ENCODE measurements at places on chromosomes 16 and 17. TPM values are rescaled to one million over a fixed set of nuclear protein-coding genes. Genes with fewer than 3 reads are reported as not detected.

KRT27 gene
- not detected for total RNA-seq

BCO1 gene
- total RNA-seq = not detected

SLC35G3 gene
- not detected for total RNA-seq

HLF gene
- 0.27 TPM for total RNA-seq

CA4 gene
- not detected for total RNA-seq

DYNLRB2 gene
- not detected for total RNA-seq

DNA sequence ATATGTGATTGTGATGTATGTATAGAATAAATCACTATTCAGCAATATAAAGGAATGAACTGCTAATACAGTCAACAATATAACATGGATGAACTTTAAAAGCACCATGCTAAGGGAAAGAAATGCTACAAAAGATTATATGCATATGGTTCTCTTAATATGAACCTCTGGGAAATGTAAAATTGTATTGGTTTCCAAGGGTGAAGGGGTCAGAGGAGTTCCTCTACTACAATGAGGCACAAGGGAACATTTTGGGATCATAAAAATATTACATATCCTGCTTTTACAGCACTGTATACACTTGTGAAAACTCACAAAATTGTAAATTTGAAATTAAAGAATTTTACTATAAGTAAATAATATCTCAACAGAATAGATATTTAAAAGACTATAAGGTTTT, 111.4 kb downstream of the CA10 start:
- no peak for DNase-seq

DNA sequence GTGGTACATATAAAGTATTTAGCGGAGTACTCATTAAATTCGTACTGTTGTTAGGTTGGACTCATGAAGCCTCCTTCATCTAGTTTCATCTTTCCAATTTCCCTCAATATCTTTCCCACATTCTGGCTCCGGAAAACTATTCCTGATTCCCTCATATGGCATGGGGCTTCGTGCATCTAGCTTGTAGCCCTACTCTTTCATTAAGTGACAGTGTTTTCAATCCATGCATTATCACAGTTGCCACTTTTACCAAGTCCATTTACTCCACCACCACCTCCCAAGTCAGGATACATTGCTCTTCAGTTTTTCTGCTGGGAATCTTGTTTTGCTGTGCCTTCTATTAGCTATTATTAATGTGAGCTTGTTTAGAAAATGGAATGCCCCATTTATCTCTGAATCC, 1032.1 kb upstream of the RBFOX1 start:
- DNase-seq = no peak

- peak; percentile 51 for DNase-seq
These were observed 53.7 kb downstream of the RPH3AL start for GRCh38 chr17:298791-299450.

DNA sequence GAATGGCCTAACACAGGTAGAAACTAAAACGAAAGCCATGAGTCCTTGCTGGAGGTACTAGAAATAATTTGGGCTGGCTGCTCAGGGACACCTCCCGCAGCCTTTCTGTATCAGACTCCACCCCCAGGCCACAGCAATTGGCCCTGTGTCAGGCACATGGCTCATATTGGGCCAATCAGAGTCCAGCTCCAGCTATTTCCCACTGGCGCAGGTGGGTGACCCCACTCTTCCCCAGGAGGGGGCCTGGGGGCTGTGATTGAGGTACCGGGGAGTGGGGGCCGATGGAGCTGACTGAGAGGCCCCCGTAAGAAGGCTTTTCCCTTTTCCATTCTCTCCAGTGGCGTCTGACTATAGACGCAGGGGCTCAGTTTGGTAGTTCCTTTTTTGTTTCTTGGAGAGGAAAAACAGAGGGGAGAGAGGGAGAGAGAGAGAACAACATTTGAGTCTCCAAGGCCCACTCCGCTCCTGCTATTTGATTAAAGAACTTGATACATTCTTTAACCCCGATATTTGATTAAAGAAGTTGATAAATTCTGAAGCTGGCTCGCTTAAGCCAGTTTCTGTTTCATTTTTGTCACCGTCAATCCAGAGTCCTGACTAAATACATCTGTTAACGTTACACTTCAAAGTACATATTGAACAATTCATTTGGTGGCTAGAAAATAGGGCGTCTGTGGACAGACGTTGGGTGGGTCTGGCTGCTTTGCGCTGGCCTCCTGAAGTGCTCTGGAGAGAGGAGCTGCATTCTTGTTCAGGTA, 26.3 kb downstream of the FOXL1 start:
- DNase-seq = no peak

DNA sequence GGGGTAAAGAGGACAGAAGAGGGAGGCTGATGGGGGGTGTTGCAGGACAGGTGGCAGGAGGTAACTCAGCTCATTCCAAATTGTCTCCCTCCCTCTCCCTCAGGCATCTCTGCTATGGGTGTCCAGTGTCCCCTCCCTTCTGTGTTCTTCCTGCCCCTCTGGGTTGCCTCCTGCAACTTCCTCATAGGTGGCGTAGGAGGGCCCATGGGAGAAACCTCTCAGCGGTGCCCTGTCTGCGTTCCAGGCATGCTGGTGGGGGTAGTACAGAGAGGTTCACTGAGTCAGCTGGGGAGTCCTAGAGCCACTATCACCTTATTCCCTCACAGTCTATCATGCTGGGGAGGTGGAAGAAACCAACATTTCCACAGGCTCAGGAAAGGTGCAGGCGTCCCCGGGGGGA, 14.7 kb upstream of the ODF4 start:
- no peak for DNase-seq

GRCh38 chr17:9811537-9811936, 10.3 kb downstream of the GSG1L2 start:
- DNase-seq = no peak

GRCh38 chr16:28904363-28904762, 20.7 kb downstream of the RABEP2 start:
- no peak for DNase-seq

DNA sequence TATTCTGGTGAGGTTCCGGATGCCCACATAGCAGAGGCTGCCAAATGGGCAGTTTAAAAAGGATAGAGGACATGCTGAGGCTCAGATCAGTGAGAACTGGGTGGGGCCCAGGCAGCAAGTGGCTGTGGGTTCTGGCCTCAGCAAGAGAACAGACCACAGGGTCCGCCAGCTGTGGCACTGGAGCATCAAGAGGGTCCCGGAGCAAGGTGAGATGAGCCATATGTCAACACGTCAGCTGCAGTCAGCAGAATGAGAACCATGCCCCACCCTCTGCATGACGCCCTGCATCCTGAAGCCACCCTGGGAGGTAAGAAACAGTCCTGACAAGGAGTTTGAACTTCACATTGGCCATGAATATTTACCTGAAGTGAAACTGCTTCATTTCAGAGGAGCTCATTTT, 20.1 kb upstream of the CCL5 start:
- no peak for DNase-seq

DNA sequence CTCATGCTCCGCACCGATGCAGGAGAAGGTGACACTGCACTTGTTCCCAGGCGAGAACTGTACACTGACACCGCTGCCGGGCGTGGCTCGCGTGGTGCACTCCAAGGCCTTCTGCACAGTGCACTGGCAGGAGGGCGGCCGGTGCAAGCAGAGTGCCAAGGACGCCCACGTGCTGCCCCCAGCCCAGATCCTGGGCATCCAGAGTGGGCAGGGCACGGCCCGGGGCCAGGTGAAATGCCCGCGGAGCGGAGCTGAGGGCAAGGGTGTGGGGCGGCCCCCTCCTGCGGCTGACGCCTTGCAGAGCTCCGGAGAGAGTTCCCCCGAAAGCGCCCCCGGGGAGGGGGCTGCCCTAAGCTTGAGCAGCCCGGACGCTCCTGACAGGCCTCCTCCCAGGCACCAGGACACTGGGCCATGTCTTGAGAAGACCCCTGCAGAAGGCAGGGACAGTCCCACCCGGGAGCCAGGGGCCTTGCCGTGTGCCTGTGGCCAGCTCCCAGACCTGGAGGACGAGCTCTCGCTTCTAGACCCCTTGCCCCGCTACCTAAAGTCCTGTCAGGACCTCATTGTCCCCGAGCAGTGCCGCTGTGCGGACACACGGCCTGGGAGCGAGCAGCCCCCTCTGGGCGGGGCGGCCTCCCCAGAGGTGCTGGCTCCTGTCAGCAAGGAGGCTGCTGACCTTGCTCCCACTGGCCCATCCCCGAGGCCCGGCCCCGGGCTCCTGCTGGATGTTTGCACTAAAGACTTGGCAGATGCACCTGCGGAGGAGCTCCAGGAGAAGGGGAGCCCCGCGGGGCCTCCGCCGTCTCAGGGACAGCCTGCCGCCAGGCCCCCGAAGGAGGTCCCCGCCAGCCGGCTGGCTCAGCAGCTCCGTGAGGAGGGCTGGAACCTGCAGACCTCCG, 21.9 kb upstream of the JPT2 start:
- no peak for DNase-seq

DNA sequence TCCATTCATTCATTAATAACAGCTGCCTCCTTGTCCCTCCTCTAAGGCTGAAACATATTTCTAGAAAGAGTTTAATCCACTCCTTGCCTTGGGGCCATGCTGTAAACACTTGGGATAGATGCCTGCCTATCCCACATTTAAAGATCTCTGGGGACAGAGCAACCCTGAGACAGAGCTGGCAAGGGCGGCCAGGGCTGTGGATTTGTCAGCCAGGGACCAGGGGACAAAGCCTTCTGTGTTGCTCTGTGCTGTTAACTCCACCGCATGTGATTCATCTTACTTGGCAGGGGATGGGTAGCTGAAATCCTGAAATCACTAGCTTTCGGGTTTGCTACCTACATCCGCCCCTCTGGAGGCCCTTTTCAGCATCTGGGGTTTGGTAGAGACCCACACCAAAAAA, 392.9 kb downstream of the SLC39A11 start:
- DNase-seq = no peak

DNA sequence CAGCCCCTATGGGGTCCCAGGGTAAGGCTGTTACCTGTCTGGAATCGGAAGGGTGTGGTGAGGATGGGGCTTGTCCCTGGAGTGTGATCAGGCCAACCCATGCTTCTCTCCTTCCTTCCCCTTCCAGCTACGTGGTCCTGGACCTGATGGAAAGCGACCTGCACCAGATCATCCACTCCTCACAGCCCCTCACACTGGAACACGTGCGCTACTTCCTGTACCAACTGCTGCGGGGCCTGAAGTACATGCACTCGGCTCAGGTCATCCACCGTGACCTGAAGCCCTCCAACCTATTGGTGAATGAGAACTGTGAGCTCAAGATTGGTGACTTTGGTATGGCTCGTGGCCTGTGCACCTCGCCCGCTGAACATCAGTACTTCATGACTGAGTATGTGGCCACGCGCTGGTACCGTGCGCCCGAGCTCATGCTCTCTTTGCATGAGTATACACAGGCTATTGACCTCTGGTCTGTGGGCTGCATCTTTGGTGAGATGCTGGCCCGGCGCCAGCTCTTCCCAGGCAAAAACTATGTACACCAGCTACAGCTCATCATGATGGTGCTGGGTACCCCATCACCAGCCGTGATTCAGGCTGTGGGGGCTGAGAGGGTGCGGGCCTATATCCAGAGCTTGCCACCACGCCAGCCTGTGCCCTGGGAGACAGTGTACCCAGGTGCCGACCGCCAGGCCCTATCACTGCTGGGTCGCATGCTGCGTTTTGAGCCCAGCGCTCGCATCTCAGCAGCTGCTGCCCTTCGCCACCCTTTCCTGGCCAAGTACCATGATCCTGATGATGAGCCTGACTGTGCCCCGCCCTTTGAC, 2.4 kb downstream of the MAPK7 start:
- DNase-seq = peak; percentile 88

DNA sequence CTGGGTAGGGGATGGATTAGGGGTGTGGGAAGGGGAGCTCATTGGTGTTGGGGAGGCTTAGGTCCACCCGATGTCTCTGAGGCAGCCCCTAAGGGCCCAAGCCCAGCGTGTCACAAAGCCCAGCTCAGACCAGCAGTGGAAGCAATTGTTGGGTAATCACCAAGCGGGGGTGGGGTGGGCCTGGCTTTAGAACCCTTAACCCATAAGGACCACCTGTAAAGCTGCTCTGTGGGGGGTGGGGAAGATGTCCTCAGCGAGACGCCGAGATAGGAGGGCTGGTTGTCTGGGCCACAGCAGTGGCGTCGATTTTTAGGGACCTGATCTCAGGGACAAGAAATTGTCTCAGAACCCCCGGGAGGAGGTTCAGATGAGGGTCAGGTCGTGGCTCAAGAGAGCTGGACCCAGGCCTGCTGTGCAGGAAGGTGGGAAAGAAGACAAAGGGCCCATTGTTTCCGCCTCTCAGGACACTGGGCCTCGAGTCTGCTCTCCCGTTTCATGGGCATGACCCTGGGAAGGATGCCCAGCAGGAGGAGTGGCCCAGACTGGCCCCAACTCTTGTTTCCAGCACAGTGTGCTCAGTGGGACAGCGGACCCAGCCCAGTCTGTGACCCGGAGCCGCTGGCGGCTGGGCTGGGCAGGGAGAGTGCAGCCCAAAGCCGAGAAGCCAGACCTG, 15.9 kb downstream of the ST6GALNAC2 start:
- DNase-seq = no peak

DNA sequence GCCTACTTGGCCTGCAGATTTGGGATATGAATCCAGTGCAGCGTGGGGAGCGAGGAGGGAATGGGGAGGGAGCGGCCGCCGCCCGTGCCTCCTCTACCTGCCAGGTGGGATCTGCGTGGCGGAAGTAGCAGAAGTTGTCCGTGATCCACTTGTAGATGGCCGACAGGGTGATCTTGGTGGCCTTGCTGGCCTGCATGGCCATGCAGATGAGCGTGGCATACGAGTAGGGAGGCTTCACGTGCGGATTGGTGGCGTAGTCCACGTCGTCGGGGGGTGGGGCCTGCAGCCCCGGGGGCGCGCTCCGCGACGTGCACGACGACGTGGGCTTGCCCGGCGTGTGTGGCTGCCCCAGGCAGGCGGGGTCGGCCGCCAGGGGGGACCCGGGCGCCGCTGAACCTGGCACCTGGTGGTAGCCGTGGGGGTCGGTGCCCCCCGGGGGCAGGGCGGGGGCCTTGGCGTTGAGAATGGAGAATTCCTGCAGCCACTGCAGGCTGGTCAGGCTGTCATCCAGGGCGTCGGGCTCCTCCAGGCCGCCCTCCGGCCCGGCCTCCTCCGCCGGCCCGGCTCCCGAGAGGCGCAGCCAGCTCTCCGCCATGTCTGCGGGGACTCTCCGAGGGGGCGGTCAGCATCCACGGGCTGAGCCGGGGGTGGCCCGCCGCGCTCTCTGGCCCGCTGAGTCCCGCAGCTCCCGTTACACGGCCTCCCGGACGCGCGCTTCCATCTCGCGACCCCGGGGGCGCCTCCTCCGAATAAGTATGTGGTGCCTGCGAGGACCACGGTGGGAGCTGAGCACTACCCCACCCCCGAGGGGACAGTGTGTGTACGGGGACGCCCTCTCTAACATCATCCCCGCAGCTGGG, 1.0 kb downstream of the FOXJ1 start:
- peak; percentile 73 for DNase-seq

DNA sequence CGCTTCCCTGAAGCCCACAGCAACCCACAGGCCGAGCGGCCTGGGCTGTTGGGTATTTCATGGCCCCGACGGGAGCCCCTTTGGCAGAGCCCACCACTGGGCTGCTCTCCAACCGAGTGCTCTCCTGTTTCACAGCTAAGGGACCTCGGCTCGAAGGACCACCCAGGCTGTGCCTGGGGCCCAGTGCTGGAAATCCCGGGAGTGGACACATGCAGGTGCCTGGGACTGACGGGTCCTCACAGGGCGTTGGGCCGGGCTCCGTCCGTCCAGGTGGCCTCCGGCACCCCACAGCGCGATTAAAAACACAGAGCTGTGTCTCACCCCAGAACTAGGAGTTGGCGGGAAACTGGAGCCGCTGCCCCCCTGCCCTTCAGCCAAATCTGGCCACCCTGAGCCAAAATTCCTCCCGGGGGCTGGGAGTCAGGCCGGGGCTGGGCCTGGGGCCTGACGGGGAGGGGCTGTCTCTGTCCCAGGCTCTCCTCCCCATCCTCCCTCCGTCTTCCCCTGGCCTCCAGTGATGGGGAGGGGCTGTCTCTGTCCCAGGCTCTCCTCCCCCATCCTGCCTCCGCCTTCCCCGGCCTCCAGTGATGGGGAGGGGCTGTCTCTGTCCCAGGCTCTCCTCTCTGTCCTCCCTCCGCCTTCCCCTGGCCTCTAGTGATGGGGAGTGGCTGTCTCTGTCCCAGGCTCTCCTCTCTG, 14.1 kb downstream of the UTS2R start:
- no peak for DNase-seq

All from chondrocyte (in vitro differentiated cells).